Kidney capillary endothelial cell (primary cell): ENCODE measurements at places on chromosomes 12 and 14.

DNA sequence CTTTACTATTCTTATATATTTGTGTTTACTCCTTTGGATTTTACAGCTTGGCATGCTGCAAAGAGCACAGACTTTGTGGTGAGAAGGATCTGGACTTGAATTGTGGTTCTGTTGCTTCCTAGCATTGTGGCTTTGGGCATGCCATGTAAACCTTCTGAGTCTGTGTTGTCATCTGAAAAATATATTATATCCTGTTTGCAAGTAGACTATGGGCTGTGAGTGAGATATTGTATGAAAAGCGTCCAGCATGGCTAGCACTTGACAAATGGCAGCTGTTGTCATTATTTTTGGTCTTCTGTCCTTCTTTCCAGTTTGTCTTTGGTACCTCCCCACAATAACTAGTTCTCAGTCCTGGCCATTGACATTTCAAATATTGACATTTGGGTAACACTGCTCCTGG lies 61.8 kb upstream of the DACT1 start:
- no peak for DNase-seq

DNA sequence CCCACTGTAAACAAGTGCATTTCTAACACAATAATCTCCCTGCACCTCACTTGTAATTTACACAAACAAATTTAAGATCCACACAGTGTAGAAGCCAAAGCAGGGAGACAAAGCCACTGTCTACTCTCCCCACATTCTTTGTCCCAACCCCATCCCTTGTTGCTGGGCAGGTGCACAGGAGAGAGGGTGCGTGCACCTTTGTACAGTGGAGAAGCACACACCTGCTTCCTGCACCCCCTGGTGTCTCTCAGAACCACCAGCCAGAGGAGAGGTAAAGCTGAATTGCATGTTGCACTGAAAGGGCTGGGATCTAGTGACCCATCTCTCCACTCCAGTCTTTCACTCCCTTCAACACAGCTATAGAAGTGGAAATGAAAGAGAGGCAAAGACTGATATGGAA lies 51.4 kb upstream of the IFNG-AS1 start:
- DNase-seq = no peak

DNA sequence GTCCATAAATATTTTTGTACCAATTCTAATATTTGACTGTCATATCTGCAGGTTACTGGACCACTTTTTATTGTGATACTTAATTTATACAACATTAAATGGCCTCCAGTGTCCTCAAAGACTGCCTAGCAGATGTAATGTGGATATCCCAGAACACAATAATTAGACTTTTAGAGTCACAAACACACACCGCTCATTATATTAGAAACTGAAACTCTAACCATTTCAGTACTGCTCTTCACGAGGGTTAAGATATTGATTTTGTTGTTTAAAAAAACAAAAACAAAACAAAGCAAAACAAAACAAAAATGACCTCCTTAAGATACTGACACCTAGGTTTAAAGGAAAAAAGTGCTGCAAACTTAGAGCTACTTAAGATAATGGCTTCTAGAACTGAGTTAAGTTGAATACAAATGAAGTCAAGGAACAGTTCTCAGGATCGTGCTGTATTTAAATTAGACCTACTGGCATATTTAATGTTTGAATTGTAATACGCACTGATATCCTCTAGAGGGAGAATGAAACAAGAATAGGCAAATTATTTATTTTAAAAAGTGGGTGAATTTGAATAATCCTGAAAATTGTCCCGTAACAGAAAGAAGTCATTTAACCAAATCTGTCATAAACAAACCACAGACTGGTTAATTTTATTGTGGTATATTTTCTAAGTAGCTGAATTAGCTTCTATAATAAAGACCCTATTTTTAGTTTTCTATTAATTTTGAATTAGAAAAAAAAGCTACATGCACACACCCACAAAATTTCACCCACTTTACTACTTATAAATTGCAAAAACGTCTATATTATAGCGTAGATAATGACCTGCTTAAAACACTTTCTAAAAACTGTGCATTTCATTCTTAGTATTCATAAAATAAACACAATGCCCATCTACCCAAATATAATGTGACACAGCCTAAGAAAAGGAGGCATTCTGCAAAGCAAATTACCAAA lies 395.2 kb upstream of the DCN start:
- DNase-seq = peak; percentile 52

DNA sequence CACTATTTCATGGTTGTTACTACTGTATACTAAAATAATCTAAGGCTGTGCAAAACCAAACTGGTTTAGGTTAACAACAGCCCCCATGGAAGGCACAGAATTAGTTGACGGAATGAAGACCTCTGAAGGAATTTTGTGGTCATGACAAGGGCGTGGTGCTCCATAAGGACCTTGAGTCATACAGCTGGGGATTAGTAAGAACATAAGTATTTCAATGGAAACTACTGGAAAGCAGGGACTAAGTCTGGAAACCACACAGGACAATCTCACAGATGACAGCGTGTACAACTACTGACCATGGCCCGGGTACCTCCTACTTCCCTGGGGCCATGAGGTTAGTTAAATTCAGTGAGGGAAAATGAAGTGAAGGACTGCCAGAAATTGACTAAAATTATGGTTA lies 98.5 kb upstream of the PLEKHA5 start:
- DNase-seq = peak; percentile 24

GRCh38 chr14:74525361-74525851 lies 31.8 kb downstream of the ISCA2 start:
- no peak for DNase-seq
